ENCODE measurements at places on chromosomes 7 and 10.
A peak's percentile ranks its signal among the peaks of the same experiment; 100 is the strongest.

DNA sequence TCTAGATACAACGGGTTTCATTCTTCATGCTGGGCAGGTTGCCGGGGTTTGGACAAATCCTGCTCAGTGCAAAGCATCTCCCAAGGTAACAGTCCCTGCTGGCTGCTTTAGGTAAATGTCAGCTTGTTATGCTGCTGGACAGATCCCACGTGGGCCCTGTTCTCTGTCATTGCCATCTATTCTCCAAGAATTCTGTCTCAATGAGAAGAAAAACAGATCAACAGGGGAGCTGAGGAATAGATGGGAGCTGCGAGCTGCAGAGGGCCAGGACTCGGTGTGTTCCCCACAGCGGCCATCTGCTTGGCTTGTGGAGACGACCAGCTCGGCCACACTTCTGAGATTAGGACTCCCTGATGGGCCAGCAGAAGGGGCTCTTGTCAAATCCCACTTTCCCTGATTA is 235.2 kb downstream of the DPP6 start:
- DNase-seq = no peak

GRCh38 chr7:151397026-151397425 is 12.8 kb downstream of the WDR86 start:
- no peak for DNase-seq

DNA sequence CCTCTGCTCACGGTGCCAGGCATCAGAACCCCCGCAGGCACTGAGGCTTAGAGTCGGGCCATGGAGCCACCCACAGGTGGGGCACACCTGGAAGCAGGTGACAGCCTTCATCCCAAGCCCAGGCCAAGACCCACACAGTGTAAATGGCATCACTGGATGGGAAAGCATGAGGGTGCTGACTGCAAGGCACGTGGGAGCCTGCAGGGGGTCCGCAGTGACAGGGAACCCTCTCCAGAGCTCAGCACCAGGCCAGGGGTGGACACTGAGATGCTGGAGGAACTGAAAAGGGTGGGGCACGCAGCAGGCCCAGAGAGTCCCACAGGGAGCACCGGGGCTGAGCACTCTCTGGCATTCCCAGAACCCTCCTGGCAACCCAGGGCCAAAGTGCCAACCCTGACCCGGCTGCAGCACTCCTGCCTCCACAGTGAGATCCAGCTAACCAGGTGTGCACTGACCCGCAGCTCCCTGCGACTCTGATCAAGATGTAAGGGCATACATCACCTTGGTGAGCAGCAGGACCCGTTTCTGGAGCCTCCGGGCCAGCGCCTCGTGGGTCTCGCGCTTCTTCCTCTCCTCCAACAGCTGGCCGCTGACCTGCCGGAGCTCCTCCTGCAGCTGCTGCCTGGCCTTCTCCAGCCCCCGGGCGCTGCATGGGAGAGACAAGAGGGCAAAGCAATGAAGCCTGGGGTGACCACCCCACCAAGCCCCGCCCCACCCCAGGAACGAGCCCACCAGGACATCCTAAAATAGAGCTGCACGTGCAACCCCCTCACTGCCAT is 163.9 kb downstream of the MAD1L1 start:
- no peak for DNase-seq

DNA sequence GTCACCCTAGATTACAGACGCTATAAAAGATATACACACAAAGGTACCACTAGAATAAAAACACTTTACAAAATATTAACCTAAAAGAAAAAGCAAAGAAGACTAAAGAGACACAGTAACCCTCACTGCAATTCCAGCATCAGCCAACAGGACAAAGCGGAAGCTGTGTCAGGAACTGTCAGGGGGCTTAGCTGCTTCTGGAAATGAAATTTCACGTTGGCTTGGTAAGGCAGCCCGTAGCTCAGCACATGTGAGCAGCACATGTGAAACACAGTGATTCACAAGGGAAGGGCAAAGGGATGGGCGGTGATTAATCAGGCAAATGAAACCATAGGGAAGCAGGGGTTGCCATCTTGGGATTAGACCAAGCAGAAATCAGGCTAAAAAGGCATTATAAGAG is 195.4 kb downstream of the MGMT start:
- no peak for DNase-seq

GRCh38 chr7:1867370-1868260 is 197.5 kb downstream of the ELFN1 start:
- DNase-seq = no peak

DNA sequence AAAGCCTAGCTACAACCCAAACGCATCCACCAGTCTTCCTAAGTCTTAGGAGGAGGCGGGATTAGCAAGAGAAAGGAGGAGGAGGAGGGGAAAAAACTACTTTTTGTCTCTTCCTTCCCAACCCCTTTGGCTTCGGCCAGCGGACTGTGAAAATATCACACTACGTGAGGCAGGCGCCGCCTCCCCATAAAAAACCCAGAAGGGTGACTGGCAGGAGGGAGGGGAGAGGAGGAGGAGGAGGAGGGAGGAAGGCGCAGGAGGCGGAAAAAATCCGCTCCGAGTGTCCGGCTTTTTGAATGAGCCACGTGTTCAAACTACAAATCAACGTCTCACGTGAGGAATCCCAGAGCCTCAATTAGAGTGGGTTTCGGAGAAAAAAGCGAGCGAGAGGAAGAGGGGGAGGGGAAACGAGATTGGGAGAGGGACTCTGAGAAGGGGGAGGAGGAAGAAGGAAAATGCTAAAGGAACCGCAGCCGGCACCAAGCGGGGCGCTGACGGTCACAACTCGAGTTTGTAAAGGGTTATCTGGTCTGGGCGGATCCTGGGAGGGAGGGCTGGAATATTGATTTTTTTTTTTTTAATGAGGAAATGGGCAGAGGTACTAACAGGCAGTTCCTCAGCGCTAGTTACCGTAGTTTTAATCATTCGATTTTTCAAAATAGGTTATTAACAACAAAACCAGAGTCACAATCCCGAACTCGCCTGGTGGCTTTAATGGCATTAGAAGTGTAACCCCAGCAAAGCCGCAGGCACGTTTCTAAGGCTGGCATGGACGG is at the start of gene IGF2BP3:
TSS of gene IGF2BP3 (minus strand) at position 162 of the 776 bp plus-strand sequence. CDS start 381 bp downstream, outside the sequence.
- DNase-seq = peak; percentile 97

- DNase-seq = no peak
Observed at GRCh38 chr7:54541669-54542625, at the start of gene VSTM2A. Gene VSTM2A (plus strand): TSS chr7:54542375. CDS start chr7:54542731, 356 bp downstream.

DNA sequence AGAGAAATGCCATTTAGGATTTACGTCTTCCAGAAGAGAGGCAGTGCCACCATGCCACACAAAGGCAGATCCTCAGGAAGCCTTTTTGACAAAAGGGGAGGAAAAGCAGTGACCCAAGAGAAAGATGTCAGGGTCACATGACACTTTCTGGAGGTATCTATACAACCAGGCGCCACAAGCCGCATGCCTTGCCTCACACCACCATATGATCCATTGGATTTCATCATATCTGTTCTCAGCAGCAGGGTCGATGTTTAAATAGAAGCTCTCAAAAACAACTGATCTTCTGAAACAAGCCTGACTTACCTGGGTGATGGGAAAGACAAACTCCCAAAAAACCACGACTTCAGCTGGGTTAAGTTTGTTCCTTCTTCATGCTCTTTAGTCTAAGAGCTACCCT is 52.5 kb upstream of the UNC5B start:
- no peak for DNase-seq

DNA sequence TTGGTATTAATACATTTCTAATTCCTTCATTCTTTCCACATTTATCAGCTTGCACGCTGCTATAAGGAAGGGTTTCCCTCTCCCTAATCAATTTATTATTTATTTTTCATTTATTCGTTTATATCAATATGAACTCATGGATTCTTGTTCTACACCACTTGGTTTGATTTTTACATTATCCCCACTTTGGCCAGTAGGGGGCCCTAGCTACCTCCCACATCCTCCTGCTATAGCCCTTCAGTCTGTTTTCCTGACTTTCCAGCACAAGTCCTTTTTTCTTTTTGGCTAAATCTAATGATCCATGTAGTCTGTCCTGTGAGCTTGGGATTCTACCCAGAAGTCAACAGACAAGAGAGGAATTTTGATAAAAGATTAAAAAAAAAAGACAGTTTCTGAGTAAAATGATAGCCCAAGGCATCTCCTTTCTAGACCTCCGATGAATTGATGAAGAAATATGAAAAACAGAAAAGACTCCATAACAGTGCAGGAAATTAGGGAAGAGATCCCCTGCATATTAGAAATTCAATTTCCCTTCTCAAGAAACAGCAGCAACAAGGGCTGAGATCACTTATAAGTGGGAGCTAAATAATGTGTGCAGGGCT is 47.7 kb downstream of the LYZL2 start:
- peak; percentile 36 for DNase-seq
